ENCODE measurements at places on chromosomes 12 and 14. TPM values are rescaled to one million over a fixed set of nuclear protein-coding genes. Genes with fewer than 3 reads are reported as not detected.

Gene KLRF1
- total RNA-seq, result not detected

Gene PARP2
- 22.1 TPM for total RNA-seq

Gene SFSWAP
- total RNA-seq, result 26.7 TPM

Gene LRRC10
- not detected for total RNA-seq

Gene PSMA3
- total RNA-seq, result 89.0 TPM

Gene METTL3
- 87.9 TPM for total RNA-seq

Gene KRT71
- not detected for total RNA-seq

Gene HOXC13
- not detected for total RNA-seq

Gene SYCP3
- 0.11 TPM for total RNA-seq

Gene TMEM121
- 10.7 TPM for total RNA-seq

Gene MFAP5
- 5.8 TPM for total RNA-seq

Gene GYS2
- not detected for total RNA-seq

Gene PRPH
- 0.22 TPM for total RNA-seq

Gene RBP5
- total RNA-seq, result 0.12 TPM

Gene PPFIA2
- total RNA-seq, result 6.2 TPM

Gene DTX3
- 23.1 TPM for total RNA-seq

Gene PTHLH
- 0.33 TPM for total RNA-seq

Gene HSPA2
- total RNA-seq, result 5.8 TPM

Gene RPL10L
- total RNA-seq, result not detected

Gene A2M
- 2.2 TPM for total RNA-seq

Gene RECQL
- total RNA-seq, result 107 TPM

Gene KRT84
- not detected for total RNA-seq

Gene SMIM41
- total RNA-seq, result 0.37 TPM

Gene RPGRIP1
- total RNA-seq, result not detected

Gene RDH16
- total RNA-seq, result 0.25 TPM

Gene FITM1
- not detected for total RNA-seq

Gene MMP14
- total RNA-seq, result 519 TPM

Gene ST8SIA1
- total RNA-seq, result 0.37 TPM

Gene PTGER2
- total RNA-seq, result 17.5 TPM

Gene GPRC5D
- not detected for total RNA-seq

Gene GPR132
- total RNA-seq, result 0.25 TPM

Gene AHNAK2
- total RNA-seq, result 91.9 TPM

Gene B3GNT4
- not detected for total RNA-seq

Gene PTPN6
- 0.11 TPM for total RNA-seq

Measured in uterine smooth muscle cell (primary cell).